NCI-H1417 treated with DMSO at 0.1 percent for 48 hours (cell line): ENCODE measurements at places on chromosomes 5 and 9.

DNA sequence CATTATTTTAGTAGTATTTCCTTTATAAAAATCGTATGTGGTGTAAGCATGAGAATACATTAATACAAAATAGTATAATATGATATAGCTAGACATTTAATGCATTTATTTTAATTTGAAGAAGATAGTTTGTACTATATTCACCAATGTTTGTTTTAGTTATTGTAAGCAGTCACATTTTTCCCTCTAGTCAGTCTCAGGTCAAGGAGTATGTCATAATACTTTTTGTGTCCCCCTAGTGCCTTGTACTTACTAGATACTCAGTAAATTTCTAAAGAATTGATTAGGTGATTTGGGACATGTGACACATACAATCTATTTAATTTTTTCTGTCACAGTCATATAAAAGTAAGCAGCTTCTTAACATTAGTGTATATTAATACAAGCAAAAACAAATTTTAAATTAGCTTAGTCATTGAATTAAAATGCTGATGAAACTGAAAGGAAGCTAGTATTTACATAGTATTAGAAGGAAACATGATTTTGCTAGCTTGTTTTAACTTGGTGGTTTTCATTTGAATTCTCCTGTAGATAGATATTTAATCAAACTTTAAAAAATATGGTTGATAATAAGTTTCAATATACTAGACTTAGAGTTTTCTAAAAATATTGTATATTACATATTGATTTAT is 242.2 kb downstream of the FER start:
- no peak for DNase-seq

DNA sequence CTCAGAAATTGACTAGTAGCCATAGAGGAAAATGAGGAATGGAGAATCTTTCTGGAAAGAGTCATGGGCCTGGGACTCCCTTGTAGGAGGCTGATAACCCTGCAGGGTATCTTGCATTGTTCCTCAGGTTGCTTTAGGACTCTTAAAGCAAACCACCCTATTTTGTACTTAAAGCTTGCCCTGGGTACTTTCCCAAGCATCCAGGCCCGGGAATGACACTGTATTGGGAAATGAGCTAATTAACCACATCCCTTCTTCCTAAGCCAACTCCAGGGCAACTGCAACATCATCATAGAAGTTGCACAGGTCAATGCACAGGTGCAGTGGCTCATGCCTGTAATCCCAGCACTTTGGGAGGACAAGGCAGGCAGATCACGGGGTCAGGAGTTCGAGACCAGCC is 55.9 kb downstream of the UGCG start:
- no peak for DNase-seq

- no peak for DNase-seq
These were observed 47.1 kb upstream of the POU4F3 start for GRCh38 chr5:146291421-146292074.

GRCh38 chr9:89143266-89143665 is 35.4 kb downstream of the SHC3 start:
- no peak for DNase-seq

GRCh38 chr5:3862906-3863305 is 267.3 kb downstream of the IRX1 start:
- DNase-seq, result no peak

- DNase-seq, result no peak
These were observed 78.0 kb downstream of the ACER2 start for GRCh38 chr9:19486803-19487202.

DNA sequence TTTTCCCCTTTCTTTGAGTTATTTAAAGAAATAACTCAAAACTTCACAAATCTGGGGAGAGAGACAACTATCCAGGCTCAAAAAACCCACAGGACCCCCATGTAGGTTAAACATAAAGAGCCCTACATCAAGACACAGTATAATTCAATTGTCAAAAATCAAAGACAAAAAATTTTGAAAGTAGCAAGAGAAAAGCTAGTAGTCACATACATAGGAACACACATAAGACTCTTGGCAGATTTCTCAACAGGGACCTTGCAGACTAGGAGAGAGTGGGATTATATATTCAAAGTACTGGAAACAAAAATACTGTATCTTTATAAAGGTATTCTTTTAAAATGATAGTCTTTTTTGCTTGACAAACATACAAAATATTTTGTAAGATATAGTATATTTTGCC is 296.9 kb downstream of the OSTF1 start:
- DNase-seq, result no peak
